ENCODE measurements at places on chromosomes 3 and 15.

GRCh38 chr15:81811736-81812135 lies 234.1 kb downstream of the MEX3B start:
- no peak for DNase-seq

GRCh38 chr3:12586403-12586802 lies 29.5 kb downstream of the MKRN2 start:
- DNase-seq, result no peak

DNA sequence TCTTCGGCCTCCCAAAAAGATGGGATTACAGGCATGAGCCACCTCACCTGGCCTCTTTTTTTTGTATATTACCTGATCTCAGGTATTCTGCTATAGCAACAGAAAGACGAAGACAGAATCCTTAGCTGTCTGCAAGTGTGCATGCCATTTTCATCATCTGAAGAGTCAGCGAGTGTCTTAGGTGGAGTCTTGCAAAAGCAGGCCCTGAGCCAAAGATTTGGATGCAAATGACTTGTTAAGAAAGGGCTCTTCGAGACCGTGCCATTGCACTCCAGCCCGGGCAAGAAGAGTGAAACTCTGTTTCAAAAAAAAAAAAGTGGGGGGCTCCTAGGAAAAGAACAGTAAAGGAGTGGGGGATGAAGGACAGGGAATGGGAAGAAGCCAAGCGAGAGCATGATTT lies 10.2 kb upstream of the TRIM69 start:
- DNase-seq, result no peak

GRCh38 chr15:101349047-101349951 lies 54.3 kb upstream of the SNRPA1 start:
- DNase-seq, result no peak
